ENCODE measurements at places on chromosomes 5 and 9.

GRCh38 chr5:148904440-148904839, 78.0 kb downstream of the ADRB2 start:
- peak; percentile 56 for DNase-seq

DNA sequence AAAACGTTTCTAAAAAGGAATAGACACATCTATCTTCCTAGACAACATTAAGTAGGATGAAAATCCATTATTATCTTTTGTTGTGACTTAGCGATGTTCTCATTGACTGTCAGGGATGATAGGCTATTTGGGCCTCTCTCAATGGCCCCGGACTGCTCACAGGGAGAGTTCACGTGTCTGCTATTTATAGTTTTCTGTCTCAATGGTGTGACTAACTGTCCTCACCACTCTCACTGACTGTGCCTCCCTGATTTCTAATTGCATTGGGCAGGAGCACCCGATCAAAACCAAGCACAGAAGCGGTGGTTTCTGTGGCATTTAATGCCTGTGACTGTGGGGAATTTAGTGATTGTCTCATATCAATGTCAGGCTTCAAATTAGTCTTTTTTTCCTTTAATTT, 286.7 kb upstream of the KLF9 start:
- DNase-seq: no peak

GRCh38 chr5:61299261-61299681, 32.8 kb upstream of the ZSWIM6 start:
- no peak for DNase-seq

GRCh38 chr5:145971701-145972100, 35.3 kb downstream of the SH3RF2 start:
- DNase-seq: no peak

DNA sequence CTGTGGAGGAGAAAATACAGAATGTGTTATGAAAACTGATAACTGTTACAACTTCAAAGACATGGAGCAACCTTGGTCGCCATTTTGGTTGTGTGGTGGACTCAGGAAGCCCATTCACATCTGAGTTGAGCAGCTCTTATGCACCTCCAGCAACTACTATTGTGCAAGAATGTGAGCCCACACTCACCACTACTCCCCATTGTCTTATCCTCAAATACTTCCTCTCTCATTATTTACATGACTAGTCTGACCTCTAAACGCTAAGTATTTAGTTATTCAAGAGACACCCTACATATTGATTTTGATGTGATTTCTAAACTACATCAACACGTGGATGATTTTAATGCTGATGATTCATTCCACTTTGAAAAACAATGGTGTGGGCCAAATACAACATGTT, 516.6 kb upstream of the CLINT1 start:
- no peak for DNase-seq

- DNase-seq: no peak
Measured at GRCh38 chr5:54586336-54586735, 68.8 kb downstream of the SNX18 start.

DNA sequence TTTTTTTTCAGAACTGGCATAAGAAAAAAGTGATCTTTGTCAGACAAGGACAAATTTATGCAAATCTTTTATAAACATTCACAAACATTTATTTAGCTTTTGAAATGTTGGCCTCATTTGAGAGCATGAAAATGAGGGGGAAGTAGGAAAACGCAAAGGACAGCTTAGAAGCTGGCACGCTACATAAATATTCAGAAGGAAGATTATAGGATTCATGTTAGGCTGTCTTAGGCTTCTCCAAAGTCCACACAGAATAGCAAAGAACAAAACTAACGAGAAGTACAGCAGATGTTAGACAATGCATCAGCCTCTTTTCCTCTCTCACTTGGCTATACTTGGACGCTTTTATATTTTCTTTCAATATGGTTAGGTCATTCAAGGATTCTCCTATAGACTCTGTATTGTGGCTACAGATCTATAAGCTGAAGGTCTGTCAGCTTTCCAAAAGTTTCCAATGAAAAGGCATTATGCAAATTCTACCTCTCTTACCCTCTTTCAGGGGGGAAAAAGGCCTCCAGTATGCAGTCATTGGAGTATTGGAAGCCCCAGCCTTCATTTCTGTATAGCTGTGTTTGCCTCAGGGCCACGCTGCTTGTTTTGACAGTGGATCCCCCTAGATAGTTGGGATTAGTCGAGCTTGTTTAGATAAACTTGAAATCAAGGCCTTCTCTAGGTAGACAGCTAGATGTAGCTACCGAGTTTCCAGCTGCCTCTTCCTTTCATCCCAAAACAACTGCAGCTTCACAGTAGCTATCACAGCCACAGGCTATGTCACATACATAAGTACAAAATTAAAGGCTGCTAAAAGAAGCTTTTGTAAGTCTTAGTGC, 153.0 kb downstream of the DENND1A start:
- DNase-seq: no peak

DNA sequence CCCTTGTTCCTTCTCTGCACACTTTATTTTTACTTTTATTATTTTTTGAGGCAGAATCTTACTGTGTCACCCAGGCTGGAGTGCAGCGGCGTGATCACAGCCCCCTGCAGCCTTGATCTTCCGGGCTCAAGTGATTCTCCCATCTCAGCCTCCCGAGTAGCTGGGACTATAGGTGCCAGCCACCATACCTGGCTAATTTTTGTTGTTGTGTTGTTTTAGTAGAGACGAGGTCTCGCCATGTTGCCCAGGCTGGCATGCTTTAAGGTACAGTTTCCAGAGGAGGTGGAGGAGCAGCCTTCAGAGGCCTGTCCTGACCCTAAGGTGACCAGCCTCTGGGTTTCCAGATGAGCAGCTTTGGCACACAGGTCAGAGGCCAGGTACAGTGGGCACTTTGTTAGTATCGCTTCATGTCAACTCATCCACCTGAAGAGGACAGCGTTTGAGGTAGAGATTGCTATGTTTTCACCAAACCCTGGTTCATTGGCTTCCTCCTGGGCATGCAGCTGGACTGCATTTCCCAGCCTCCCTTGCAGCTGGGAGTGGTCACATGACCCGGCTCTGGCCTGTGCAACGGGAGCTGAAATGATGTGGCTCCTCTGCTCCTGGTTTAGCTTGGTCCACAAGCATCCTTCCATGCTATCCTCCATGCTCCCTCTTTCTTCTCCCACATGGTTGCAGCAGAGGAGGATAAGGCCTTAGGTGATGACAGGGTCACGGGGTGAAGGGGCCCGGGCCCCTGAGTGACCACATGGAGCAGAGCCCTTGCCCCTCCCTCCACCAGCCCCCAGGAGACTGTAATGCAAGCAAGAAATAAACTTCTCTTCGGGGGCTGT, 139.3 kb upstream of the IER5L start:
- no peak for DNase-seq

DNA sequence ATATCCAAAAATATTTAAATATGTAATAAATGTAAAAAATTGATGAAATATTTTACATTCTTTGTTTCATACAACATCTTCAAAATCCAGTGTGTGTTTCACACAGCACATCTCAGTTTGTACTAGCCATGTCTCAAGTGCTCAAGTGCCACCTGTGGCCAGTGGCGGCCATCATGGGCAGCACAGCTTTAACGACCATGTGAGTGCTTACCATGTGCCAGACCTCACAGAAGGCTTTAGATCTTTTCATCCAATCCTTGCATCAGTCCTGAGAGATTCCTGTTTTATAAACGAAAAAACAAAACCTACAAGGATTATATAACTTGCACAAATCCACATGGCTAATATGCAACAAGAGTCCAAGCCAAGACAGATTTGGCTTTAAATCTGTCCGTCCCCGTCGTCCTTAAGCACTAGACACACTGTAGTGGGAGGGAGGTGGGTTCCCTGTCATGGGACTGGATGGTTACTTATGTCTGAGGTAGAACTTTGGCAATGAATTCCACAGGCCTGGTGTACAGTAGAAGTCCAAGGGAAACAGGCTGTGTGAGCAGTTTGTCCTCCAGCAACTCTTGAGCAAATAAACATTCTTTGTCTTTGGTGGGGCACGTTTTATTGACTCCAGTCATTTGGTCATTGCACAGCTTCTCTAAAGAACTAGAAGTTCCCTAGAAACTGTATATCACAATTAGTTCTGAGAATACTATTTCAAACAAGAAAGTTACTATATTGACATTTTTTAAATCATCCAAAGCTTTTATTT, 25.0 kb upstream of the F2R start:
- DNase-seq: no peak

GRCh38 chr5:153489611-153490010, 859 bp upstream of the GRIA1 start:
- DNase-seq: no peak

DNA sequence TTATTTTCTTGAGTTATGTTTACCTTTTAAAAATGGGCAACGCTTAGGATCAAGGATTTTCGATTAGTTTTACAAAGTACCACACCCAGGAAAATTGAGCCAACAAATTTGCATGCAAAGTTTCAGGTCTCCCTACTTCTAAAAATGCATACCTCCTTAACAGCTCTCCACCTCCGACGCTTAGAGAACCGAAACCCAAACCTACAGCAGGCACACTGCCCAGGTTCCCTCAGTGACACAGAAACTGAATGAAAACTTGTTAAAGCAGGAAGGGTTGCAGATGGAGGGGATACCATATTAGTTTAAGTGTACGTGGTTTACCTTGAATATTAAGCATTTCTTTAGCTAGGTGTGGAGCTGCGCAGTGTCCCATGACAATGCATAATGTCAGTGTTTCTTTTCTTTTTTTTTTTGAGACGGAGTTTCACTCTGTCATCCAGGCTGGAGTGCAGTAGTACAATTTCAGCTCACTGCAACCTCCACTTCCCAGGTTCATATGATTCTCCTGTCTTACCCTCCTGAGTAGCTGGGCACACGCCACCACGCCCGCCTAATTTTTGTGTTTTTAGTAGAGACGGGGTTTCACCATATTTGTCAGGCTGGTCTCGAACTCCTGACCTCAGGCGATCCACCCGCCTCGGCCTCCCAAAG, 1.6 kb upstream of the SUB1 start:
- no peak for DNase-seq

- no peak for DNase-seq
Measured at GRCh38 chr9:133037775-133038515, 7.1 kb downstream of the GTF3C5 start.

- DNase-seq: no peak
Measured at GRCh38 chr5:128378196-128378595, 159.8 kb downstream of the FBN2 start.

- no peak for DNase-seq
Measured at GRCh38 chr9:90343366-90343765, 299.3 kb downstream of the DIRAS2 start.

DNA sequence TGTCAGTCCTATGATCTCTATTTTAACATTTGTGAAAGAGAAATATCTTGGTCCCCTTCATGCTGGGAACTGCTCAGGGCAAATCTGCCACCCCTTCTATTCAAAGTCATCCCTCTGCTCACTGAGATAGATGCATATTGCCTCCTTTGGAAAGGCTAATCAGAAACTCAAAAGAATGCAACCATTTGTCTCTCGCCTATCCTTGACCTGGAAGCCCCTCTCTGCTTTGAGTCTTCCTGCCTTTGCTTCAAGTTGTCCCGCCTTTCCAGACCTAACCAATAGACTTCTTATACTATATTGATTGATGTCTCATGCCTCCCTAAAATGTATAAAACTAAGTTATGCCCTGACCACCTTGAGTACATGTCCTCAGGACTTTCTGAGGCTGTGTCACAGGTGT, 97.0 kb downstream of the PSAT1 start:
- no peak for DNase-seq

DNA sequence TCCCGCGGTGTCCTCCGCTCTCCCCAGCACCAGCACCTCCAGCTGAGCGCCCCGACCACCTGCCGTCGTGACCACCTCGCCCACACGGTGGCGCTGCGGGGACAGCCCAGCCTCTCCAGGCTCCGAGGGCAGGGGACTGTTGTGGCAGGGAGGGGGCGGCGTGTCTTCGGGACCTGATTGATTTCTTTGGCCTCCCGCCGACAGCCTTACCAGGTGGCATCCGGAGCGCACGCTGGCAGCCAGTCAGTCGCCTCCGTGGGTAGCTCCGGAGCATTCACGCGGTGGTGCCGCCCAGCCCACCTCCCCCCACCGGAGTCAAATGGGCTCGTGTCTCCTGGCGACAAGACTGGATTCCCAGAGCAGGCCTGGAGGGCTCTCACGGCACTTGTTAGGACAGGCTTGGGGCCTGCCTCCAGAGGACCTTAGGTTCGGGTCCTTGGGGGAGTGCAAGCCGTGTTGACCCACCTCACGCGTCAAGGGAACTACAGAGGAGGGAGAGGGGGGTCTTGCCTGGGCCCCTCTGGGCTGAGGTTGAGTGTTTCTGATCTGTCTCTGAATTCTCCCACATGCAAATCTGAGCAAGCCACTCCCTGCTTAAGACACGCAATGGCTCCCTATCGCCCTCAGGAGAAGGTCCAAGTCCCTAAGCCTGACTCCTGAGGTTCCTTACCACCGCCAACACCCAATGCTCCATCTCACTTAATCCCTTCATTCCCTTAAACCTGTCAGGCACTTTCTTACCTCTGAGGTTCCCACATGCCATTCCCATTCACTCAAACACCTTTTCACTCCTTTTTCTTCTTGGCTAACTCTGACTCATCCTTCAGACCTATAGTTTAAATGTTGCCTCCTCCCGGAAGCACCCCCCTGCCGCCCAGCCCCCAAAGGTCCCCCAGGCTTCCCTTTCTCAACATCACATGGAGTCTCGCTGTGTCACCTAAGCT, 51.2 kb upstream of the GGTA1 start:
- DNase-seq: peak; percentile 79

DNA sequence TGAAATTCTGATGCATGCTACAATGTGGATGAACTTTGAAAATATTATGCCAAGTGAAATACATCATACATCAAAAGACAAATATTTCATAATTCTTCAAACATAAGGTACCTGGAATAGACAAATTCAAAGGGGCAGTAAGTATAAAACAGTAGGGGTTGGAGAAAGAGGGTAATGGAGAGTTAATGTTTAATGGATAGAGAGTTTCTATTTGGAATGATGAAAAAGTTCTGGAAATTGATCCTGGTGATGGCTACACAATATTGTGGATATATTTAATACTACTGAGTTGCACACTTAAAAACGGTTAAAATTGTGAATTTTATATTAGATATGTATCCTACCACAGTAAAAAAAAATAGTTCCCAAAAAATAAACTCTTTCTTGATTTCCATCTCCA, 14.6 kb upstream of the CNTLN start:
- no peak for DNase-seq

GRCh38 chr5:173733831-173734501, 117.5 kb upstream of the BOD1 start:
- no peak for DNase-seq

DNA sequence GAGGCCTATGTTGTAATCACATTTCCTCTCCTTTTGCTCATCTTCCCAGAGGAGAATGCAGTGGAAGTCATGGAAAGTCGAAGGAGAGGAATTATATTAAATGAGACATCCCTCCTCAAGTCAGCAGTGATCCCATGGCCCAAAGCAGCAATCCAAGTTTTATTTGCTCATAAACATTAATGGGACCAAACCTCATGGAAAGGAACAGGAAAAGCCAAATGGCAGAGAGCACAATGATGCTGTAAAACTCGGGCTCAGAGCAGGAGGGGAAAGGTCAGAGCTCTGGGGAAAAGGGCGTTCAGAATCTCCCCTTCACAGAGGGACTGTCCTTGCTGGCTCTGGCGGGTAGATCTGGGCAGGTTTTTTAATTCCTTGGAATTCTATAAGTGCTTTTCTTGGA, 175.8 kb downstream of the C5orf15 start:
- no peak for DNase-seq

GRCh38 chr9:93196096-93197055, 12.4 kb downstream of the WNK2 start:
- no peak for DNase-seq
